ENCODE measurements at places on chromosomes 1 and 21. TPM values are rescaled to one million over a fixed set of nuclear protein-coding genes. Genes with fewer than 3 reads are reported as not detected.

- no peak for DNase-seq
Observed at GRCh38 chr1:233523047-233523446, 90.9 kb upstream of the KCNK1 start.

DNA sequence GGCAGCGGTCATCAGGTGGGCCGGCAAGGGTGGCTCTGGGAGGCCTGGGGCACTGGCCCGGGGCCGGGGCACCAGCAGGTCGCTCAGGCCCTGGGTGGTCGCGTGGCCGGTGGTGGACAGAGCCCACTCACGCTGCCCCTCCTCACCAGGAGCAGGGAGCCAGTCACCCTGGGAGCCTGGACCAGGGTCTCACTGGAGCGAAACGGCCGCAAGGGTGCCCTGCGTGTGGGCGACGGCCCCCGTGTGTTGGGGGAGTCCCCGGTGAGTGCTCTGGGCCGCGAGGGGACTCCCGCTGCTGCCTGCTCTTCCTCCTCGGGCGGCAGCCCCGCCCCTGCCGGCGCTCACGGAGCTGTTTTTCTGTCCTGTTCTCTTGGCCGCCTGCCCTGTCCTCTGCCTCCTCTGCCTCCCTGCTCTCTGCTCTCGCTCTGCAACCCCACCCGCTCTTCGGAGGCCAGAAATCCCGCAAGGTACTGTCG, 23.5 kb downstream of the RNF223 start:
- DNase-seq, result no peak

GRCh38 chr1:235227414-235227813, 66.4 kb upstream of the RBM34 start:
- DNase-seq, result no peak

- no peak for DNase-seq
Observed at GRCh38 chr1:54403808-54404261, 2.4 kb downstream of the SSBP3 start.

Gene LRRC38
- total RNA-seq, result 0.38 TPM

Gene FLVCR1
- 1.5 TPM for total RNA-seq

Gene TCHH
- not detected for total RNA-seq

GRCh38 chr1:214439352-214440119, 111.9 kb downstream of the PTPN14 start:
- DNase-seq, result no peak

GRCh38 chr21:21460979-21461378, 462.8 kb downstream of the NCAM2 start:
- DNase-seq, result no peak

Gene DENND2D
- total RNA-seq, result 3.5 TPM

DNA sequence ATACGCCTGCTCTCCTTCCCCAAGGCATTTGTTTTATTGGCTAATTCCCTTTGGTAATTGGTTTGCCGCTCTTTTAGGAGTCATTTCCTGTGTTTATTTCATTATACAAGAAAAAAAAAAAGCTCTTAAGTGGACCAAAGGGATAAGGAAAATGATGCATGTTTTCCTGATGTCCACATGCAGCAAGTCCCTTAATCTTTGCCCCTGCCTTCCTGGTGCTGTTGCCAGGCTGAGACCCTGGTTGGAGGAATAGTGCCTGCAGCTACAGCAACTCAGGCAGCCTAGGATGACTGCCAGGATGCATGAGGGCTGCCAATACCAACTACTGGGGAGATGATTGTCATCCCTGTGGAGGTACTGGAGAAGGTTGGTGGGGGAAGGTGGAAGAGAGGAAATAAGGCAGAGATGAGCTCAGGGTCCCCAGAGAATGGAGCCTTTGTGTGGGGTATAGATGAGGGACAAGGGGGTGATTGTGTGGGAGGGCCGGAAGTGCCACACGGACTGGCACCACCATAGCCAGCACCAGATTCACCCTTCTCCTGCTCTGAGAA, 6.1 kb upstream of the GATAD2B start:
- DNase-seq, result no peak

DNA sequence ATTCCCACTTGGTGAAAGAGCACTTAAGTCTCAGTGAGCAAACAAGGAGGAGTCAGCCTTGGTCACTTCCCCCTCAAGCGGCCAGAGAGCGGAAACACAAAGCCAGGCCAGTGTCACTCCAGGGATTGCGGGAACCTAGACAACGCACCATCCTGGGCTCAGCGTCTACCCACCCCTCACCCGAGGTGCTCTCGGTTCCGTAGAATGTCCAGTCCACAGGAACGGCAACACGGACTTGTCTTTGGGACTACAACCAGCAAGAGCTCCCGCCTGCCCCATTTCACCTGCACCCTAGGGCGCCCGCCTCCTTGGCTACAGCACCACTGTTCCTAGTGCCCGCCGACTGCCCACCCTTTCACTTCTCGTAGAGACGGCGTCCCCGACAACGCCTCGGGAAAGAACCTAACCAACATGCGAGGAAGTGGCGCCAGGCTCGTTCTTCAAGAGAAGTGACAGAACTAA, 509 bp downstream of the GDAP2 start:
- DNase-seq, result peak; percentile 73

GRCh38 chr1:150516050-150516591, 569 bp downstream of the FALEC start:
- DNase-seq, result no peak

GRCh38 chr21:39851002-39851618, 16.1 kb upstream of the PCP4 start:
- no peak for DNase-seq

DNA sequence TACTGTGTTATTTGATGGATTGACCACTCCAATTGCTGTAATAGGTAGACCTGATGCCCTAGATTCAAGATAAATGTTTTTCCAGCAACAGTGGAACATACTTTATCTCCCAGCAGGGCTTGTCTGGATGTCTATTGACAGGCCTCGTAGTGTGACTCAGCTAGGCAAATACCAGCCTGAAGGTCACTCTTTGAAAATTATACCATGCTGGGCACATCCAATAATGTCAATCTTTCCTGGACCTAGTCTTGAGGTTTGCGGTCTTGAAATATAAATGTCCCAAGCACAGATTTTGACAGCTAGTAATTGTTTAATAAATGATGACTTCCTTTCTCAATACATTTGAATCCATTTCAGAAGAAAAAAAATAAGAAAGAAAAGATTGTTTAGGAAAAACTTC, 1138.0 kb upstream of the TMPRSS15 start:
- no peak for DNase-seq

DNA sequence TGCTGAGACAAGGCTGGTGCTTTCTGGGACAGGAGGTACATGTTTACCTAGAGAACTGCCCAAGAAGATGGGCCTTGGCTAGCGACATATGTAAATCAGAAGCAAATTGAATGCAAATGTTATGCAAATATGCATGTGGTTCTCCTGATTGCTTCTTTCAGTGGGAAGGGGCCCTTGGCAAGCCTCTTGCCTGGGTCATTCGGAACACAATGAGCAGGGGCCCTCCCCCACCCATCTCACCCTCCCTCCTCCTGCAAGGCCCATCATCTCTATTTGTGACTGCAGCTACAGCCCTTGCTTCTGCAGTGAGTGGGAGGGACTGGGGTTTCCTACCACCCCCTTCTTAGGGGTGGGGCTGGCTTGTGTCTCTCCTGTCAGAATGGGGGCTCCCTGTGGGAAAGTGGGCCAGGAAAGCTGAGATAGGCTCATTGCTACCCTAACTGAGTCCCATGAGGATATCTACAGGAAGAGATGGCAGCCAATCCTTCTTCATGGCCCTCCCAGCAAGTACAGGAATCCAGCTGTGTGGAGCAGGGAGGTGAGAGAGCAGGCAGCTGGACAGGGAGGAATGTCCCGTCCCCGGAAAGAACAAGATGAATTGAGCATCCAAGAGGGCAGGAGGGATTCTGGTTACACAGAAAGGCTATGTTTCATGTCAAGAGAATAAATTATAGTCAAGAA, 31.0 kb downstream of the FOXD2 start:
- no peak for DNase-seq

Gene SYT6
- total RNA-seq, result not detected

- DNase-seq, result peak; percentile 51
Observed at GRCh38 chr21:45497846-45498645, 44.2 kb downstream of the SLC19A1 start.

DNA sequence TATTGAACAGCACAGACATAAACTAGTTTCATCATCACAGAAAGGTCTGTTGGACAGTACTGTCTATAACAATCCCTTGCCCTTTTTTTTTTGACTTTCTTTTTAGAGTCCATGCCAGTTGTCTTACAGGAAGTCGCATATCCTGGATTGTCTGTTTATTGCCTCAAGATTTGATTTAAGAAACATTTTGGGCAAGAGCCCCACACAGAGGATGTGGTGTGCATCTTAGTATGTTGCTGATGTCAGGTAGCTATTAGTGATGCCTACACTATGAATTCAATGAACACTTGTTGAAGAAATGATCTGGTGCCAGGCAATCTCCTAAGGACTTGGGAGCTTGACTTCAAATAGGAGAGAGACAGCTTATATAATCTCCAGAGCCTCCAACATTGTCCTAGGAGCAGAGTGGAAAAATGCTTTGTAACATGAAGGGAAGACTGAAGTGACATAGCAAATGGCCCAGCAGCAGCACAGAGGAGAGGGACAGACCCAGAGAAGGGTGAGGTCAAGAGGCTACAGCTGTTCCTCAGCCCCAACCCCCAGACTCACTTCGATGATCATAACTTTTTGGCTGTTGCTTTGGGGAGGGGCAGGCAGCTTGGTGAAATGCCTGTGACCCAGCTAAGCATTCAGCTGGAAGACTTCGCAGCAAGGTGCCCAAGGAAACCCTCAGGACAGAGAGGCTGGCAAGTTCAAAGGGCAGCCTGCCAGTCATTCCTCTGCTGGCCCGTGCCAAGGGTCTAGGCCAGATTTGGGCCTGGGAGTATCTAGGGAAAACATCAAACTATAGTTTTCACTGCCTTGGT, 7.5 kb upstream of the RAB29 start:
- no peak for DNase-seq

DNA sequence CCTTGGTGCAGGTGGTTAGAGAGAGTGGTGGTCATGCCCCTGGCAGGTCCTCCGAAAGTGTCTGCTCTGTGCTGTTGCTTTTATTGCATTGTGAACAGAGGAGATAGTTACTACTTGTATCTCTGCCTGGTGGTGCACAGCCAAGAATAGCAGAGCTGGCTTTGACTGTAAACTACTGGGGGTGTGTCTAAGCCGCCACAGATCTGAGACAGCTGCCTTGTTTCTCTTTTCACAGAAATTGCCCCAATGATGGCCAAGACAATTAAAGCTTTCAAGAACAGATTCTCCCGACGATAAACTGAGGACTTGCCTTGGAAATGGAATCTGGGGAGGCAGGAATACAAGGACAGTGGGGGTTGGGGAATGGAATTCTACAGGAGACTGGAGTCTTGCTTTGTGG, 16.0 kb downstream of the ELOA start:
- no peak for DNase-seq

Gene OR2T35
- not detected for total RNA-seq

Gene RGS18
- total RNA-seq, result 1.3 TPM

DNA sequence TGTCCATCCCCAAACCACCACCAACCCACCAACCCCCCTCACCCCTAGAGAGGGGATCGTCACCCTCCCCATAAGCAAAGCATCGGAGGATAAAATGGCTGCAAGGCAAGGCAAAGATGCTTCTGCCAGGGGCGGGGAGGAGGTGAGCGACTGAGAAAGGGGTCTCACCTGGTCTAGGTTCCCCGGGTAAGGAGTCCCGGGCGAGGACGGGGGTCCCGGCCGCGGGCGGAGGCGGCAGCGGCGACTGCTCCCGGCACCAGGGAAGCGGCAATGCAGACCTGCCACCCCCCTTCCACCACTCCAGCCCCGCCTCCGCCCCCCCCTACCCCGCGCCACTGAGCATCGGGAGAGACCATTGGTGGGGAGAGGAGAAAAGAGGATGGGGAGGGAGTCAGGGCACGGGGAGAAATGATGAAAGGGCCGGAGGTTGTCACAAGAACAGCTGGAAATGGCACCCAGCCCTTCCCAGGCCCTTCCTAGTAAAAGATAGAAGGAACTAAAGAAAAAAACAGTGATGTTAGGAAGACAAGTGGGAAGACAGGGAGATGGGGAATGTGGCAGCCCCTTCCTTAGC, at the start of gene SV2A:
SV2A (minus strand) TSS at position 274 of the 574 bp plus-strand sequence. CDS start 4,004 bp downstream, outside the sequence.
- no peak for DNase-seq

DNA sequence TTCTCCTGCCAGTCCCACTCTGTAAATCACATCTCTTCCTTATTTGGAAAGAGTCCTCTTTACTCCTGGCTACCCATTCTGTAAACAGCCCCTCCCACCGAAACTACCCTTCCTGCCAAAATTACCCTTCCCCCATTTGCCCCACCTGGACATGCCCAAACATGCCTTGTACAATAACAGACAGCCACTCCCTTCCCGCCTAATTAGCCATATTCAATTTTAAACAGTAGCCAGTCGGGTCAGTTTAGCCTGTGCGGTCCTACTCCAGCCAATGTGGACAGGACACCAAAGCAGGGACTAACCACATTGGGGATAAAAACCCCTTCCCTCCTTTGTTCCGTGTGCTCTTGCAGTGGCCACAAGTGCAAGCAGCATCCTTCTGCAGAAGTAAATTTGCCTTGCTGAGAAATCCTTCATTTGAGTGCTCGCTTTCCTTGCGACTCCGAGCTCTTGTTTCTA, 56.3 kb upstream of the MAP10 start:
- DNase-seq, result no peak

DNA sequence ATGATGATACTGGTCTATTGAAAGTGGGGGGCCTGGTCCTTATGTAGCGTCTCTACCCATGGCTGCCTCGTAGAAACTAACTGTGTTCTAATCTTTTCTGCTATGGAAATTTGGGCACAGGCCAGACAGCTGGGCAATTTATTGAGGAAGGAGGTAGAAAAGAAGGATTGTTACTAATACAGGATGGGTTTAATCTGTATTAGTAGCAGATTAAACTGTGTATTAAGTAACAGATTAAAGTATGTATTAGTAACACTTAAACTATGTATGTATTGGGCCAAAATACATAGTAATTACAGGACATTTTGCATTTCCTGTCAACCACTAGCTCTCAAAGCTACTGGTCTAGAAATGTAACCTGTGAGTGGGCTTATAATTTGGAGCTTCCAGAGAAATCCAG, 142.0 kb downstream of the MAST2 start:
- DNase-seq, result no peak

DNA sequence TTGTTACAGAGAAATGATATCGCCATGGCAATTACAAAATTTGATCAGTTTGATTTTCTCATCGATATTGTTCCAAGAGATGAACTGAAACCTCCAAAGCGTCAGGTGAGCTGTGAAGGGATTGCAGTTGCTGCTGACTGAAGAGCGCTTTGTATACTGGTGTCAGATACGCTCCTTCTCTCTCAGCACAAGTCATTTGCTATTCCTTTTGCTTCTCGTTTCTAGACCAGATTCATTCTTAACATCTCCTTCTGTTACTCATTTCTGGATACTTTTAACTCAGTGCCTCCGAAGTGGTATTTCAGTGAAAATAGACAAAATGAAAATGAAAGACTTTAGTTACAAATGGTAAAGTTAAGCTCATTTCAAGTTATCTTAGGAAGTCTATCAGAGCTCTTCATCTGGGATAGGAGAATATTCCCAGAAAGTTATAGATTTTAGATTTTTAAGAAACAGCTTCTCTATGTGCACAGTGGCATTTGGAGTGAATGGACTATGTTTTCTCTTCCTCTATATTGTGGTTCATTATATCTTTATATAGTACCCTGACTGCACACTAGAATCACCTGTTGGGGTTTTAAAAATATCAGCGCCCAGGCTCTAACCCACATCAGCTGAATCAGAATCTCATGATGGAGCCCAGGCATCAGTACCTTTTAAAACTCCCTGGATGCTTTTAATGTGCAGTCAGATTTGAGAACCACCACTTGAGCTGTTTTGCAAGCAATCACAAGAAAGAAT, 30.3 kb upstream of the KCNQ4 start:
- no peak for DNase-seq

Data from Right ventricle myocardium inferior (tissue), 1 donor.